Stimulated activated CD8-positive, alpha-beta memory T cell treated with anti-CD3 and anti-CD28 coated beads, Interleukin-2, amount 100 ng/mL, for 1 hour (primary cell): ENCODE measurements at places on chromosomes 7 and 10.

DNA sequence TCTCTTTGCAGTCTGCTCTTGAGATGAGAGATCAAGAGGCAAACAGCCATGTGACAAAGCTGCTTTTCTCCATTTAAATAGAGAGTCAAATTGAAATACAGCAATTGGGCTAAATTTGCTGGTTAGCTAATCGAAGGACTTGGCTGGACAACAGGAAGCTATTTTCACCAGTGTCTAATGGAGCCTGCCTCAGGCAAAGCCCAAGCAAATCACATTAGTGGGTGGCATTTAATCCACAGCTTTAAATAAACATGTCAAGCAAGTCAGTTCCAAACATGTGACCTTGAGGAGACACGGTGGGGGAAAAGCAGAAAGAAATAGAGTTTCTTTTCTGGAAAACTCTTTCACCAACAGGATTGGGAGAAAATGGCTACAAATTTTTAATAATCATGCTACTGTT lies 180.5 kb upstream of the AOAH start:
- DNase-seq, result no peak

DNA sequence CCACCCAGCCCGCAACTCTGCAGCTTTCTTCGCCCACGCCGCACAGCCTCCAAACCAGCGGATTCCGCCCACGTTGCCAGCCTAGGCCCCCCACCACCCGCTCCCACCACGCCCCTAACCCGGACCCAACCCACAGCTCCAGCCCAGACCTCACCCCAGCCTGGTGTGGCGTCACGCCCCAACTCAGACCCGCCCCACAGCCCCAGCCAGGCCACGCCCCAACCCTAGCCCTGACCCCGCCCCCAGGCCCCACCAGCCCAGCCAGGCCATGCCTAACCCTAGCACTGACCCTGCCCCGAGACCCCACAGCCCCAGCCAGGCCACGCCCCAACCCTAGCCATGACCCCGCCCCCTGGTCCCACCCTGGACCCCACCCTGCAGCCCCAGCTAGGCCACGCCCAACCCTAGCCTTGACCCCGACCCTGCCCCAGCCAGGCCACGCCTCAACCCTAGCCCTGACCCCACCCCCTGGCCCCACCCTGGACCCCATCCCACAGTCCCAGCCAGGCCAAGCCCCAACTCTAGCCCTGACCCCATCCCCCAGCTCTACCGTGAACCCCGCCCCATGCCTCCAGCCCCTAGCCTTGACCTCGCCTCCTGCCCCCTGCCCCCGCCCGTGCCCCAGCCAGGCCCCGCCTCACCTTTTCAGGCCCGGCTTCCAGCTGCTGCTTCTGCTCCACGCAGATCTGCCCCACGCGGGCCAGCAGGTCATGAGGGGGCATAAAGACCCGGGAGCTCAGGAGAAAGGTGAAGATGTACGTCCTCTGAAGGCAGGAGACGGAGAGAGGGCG lies 64.0 kb downstream of the RASGEF1A start:
- no peak for DNase-seq

GRCh38 chr7:106124186-106124585 lies 12.1 kb upstream of the SYPL1 start:
- DNase-seq, result no peak

- no peak for DNase-seq
Measured at GRCh38 chr7:156829669-156830336, 63.2 kb downstream of the LMBR1 start.

DNA sequence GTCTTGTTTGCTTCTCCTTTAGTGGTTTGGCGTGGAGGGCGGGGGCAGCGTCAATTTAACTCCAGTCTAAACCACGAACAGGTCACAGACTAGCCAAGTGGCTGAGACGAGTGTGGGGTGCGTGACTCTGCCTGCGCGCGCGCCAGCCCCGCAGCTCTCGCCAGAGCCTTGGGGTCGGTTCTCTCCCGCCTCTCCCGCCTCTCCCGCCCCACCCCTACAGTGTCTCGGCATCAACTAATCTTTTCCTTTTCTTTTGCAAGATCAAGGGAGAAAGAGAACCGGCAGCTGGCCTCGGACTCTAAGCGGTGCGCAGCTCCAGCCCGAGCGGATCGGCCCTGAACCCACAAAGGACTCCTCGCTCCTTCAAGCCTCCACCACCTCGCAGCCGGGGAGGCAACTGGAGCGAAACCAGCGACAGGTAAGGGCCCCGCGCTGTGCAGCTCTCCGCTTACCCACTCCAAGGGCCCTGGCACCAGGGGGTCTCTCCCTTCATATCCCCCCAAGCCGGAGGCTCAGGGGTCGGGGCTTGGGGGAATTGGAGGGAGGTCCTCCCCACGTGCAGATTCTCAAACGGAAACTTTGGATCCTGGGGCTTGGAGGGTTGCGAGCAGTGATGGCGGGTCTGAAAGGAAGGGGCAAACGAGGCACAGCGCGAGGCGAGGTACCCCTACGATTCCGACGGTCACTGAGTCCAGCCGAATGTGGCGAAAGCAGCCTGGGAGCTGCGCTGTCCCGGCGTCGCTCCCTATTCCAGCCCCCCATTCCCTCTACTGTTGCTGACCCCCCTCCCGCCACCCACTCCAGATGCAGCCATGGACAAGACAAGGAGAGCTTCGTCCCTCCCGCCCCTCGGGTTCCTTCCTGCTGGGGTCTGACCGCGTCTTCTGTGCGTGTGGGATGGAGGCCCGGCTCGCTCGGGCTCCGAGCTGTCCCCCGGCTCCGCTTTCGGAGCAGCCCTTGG lies 829 bp downstream of the CHRM2 start:
- DNase-seq, result no peak

DNA sequence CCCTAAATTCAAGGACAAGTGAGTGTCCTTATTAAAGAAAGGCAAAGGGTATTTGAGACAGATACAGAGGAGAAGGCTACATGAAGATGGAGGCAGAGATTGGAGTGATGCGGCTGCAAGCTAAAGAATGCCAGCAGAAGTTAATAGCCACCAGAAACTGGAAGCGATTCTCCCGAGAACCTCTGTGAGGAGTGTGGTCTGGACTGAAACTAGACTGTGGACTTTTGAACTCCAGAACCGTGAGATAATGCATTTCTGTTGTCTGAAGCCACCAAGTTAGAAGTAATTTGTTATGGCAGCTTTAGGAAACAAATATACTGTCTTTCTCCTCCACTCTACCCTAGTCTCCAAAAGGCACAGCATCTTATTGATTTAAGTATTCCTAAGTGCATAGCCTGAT lies 80.3 kb upstream of the CREB5 start:
- DNase-seq, result no peak

DNA sequence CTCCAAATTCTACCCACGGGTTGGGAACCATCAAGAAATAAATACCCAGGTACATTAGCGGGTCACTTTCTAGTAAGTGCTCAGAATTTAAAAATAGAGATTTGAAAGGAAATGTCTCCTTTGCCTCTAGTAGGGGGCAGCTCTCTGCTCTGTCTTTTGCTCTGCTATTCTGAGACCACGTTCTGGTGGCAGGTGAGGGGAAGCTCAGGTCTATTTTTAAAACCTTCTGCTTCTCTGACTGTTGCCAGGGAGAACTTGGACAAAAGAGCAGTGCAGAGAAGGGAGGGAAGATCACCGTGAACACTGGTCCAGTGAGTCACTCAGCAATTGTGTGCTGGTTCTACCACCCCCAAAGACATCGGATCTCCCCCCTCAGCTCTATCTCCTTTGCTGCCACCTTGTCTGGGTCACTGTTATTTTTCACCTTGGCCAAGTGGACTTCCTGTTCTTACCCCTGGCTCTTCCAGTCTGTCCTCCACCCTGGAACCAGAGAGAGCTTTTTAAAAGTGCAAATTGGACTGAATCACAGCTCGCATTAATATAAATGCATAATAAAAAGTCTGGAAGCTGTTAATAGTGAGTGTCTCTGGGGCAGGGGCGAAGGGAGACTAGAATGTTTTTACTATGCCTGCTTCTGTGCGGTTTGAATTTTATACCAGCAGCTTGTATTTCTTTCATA lies 72.4 kb upstream of the LOXL4 start:
- no peak for DNase-seq

- no peak for DNase-seq
Measured at GRCh38 chr10:132264966-132265889, 42.5 kb downstream of the STK32C start.

DNA sequence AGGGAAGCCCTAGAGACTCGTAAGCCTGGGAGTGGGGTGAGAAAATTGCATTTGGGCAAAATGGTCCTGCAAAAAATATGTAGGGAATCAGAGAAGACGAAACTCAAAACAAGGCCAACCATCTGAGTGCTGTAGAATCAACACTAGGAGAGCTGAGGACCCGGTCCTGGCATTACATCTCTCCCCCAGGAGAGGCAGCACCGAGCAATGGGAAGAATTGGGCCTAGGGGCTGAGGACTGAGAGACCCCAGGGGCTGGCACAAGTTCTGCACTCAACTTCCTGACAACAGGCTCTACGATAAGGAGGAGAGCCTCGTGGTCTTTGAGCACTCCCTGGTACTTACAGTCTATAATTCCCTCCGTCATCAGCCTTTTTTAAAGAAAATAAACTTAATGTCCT lies 47.6 kb downstream of the BPGM start:
- DNase-seq, result no peak

DNA sequence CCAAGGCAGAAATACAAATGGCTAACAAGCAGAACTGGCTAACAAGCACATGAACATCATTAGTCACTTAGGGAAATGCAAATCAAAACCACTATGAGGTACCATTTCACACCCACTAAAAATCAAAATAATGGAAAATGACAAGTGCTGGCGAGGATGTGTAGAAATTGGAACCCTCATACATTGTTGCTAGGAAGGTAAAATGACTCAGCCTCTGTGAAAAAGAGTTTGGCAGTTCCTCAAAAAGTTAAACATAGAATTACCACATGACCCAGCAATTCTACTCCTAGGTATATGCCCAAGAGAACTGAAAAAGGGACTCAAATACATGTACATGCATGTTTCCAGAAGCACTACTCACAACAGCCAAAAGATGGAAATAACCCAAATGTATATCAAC lies 52.8 kb upstream of the ANAPC16 start:
- DNase-seq, result no peak

GRCh38 chr7:136325027-136325426 lies 347.9 kb upstream of the MTPN start:
- DNase-seq, result no peak

DNA sequence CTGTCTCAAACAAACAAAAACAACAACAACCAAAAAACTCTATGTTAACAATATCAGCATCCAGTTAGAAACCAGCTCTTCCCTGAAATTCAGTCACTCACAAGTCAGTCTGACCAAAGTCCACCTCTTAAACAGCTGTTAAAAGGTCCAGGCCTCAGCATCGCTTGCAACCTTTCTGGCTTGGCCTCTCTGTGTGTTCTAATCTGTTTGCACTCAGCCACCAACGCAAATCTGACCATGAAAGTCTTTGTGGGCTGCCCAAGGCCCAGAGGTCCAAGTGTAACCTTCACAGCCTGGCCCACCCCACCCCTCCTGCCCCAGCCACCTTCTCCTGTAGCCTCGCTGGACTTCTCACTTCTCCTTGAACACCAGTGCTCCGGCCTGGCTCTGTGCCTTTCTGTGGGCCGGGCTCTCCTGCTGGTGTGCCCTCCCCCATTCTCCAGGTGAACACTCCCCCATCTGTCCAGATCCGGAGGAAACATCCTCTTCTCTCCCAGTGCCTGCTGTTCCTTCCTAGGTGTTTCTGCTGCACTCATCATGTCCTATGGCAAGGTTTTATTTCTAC lies 72.2 kb upstream of the EFCAB10 start:
- DNase-seq, result no peak

DNA sequence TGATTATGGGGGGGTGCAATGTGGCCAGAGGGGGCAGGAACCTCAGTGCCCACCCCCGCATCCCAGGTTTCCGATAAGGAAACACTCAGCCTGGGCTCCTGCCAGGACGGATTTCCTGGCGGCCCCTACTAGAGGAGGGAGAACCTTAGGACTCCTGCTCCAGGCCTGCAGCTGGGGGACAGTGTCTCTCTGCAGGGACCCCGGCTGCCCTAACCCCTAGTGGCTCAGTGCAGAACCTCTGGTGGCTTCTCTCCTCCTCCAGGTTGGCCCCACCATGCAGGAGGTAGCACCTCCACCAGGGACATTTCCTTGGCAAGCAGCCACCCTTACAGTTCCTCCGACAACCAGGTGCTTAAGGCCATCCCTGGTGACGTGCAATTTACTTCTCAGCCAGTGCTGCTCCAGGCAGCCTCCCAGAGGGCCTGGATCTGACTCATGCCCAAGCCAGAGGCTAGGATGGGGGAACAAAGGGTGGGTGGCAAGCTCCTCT lies 31.9 kb downstream of the SH2B2 start:
- DNase-seq, result no peak

GRCh38 chr7:16930946-16931345 lies 49.2 kb upstream of the AGR3 start:
- DNase-seq, result no peak

GRCh38 chr10:72796042-72796441 lies 97.5 kb upstream of the OIT3 start:
- DNase-seq, result no peak

- no peak for DNase-seq
Measured at GRCh38 chr10:132615341-132616169, 78.0 kb downstream of the INPP5A start.

DNA sequence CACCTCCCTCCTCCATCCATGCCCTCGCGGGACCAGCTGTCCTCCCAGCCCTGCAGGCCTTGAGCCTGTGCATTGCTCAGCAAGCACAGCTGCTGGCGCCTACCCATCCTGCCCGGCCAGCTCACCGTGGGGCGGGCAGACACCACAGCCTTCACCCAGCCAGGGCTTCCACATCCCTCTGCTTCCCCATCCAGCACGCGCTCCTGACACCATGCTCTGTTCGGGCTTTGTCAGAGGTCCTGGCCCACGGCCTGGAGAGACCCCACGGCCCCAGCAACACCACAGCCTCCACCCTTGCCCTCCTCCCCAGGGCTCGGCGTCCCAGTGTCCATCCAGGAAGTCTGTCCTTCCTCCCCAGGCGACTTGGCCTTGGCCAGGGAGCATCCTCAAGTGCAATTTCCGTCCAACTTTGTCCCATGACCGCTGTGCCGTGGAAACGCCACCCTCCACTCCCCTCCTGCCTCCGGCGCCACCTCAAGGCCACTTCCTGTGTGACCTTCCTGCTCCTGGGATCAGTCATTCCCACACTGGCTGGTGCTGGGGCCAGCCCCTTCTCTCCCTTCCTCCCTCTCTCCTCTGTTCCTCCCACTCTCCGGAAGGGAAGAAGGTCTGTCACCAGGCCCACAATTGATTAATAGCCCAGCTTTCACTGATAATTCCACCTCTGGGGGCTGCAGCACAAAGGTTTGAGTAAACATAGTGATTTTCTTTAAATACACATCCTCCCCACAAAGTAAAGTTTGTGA lies 71.5 kb upstream of the SMNDC1 start:
- no peak for DNase-seq

DNA sequence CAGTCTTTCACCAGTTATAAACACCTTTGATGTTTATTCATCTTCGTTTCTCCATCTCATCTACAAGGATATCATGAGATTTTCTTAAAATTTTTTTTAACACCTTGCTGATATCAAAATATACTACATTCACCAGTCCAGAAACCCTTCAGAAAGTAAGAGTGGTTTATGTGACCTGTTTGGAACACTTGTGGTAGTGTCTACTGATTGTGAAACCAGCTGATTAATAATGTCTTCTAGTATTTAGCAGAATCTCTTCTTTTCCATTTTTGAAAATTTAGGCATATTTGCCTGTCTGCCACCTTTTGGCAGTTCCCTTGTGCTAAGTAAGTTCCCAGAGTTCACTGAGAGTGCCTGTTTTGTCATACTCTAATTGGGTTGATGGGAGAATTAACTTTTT lies 18.5 kb downstream of the DLD start:
- no peak for DNase-seq

- no peak for DNase-seq
Measured at GRCh38 chr7:142188154-142188553, 69.7 kb downstream of the PRSS58 start.

GRCh38 chr10:115390607-115391006 lies 297.4 kb downstream of the ATRNL1 start:
- no peak for DNase-seq
